ENCODE measurements at places on chromosomes 1 and 21.

DNA sequence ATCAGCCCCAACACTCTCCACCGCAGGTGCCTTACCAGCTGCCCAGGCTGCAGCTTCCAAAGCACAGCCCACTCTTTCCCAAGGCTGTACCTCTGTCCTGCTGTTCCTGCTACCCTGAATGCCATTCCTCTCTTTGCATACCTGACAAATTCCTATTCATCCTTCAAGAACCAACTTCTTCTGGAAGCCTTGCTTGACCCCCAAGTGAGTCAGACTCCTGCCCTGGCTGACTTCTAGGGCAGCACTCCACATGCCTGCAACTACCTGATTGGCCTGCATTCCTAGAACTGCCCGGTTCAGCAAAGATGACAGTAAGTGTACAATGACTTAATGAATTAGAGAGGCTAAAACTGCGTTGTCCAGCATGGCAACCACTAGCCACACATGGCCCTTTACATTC lies 20.8 kb upstream of the PDZK1IP1 start:
- no peak for DNase-seq

GRCh38 chr1:228752258-228752657 lies 17.0 kb downstream of the RHOU start:
- DNase-seq, result no peak

- no peak for DNase-seq
These were observed 6.8 kb upstream of the OLIG2 start for GRCh38 chr21:33018707-33019465.

DNA sequence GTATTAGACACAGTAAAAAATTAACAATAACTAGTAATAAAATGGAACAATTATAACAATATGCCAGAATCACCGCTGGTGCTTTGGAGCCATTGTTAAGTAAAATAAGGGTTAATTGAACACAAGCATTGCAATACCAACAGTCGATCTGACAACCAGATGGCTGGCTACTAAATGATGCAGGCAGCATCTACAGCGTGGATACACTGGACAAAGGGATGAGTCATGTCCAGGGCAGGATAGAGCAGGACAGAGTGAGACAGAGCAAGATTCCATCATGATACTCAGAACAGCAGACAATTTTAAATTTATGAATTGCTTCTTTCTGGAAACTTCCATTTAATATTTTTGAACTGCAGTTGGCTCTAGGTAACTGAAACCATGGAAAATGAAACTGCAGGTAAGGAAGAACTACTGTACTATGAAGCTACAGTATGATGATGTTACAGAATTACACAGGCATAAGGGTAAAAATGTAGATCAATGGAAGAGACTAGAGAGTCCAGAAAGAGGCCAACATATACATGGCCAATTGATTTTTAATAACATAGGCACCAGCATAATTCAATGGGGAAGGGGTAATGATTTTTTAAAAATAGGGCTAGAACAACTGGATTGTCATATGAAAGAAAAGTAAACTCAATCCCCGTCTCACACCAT lies 168.7 kb downstream of the RRAGC start:
- no peak for DNase-seq

- no peak for DNase-seq
These were observed 2.1 kb downstream of the HJV start for GRCh38 chr1:146019231-146020057.

- DNase-seq, result no peak
These were observed 24.2 kb upstream of the SYDE2 start for GRCh38 chr1:85224734-85225623.

GRCh38 chr21:45286671-45287437 lies 841 bp downstream of the POFUT2 start:
- DNase-seq, result no peak

DNA sequence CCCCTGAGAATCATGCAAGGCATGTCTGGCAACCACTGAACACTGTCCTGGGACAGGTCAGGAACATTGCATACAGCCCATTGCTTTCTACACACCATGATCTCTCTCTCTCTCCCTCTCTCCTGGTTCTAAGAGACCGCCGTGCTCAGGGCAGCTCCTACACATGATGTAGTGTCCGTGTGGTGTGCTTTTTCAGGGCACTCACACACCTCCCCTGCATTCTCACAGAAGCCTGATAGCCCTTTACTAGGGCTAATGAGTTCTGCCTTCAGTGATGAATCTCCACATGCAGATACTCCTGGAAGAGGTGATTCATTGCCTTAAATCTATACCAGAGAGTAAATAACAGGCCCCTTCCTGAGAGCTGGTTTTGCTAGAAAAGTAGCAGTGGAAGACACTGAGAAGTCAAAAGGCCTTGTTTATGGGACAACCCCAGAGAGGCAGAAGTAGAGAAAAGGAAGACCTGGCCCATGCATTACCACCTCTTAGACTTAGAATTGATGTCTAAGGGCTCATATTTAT lies 7.2 kb upstream of the OLFML2B start:
- no peak for DNase-seq

DNA sequence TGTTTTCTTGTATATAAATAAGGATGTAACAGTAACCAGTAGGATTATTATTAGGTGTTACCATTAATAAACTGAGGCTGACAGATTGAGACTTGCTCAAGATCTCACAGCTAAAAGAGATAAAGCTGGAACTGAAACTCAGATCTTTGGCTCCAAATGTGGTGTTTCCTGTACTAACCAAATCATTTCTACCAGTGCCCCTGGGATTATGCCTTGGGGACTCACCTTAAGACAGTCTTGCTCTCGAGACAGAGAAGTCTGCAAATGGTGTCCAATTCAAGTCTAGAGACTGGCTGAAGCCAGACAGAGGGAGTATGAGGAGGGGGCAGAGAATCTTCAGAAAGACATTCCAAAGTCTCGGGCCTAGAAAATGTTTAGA lies 593 bp upstream of the CD53 start:
- DNase-seq, result no peak

GRCh38 chr1:1758059-1758621 lies 20.1 kb downstream of the NADK start:
- no peak for DNase-seq

DNA sequence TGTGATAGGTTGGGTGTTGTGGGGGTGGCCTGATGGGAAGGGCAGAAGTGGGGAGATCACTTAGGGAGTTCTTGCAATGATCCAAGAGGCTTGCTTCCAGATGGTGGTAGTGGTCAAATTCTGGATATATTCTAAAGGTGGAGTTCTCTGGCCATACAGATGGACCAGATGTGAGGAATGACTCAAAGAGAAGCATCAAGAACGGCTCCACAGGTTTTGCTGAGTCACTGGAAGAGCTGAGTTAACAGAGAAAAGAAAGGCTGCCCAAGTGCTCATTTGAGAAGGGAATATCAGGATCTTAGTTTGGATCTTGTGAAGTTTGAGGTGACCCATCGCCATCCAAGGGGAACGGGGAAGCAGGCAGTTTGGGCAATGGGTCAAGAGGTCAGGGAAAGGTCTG lies 192.9 kb upstream of the GALNT2 start:
- no peak for DNase-seq

DNA sequence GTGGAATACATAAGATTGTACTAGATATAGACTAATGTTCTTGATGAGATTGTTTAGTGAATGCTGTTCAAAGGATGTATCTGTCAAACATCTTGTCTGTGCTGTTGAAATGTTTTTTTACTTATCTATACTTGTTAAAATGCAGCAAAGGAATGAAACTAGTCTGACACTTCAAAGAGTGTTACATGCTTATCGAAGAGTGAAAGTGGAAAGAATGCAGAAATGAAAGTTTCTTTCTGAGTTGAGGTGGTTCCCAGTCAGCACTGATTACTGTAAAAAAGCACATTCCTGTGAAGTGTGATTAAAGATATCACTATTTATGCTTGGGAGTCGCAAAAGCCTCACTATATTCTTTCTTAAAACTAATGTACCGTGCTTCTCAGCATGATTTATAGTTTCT lies 1225.2 kb downstream of the NCAM2 start:
- no peak for DNase-seq

Measured in cerebellum (tissue), 4 donors.